AG10803 (cell line): ENCODE measurements at places on chromosomes 5 and 9.
A peak's percentile ranks its signal among the peaks of the same experiment; 100 is the strongest.

DNA sequence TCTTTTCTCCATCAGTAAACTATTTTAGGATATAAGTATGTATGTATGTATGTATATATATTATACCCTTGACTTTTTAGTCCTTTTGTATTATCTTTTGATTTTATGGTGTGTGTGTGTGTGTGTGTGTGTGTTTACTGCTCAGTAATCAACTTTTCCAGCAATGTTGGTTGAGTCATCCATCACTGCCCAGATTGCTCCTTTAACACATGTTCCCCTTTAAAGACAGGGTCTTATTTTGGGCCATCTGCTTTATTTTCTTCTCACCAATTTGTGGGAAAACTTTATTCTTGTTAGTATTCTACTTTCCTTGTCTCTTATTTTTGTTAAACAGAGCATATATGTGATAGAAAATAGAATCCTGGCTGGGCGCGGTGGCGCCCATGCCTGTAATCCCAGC lies 28.1 kb downstream of the ANKRD33B start:
- no peak for DNase-seq

- no peak for DNase-seq
Observed at GRCh38 chr9:101114317-101114716, 85.8 kb downstream of the PLPPR1 start.

GRCh38 chr5:22699319-22699718 lies 153.8 kb downstream of the CDH12 start:
- DNase-seq: no peak

- no peak for DNase-seq
Observed at GRCh38 chr5:78245136-78245535, 49.4 kb downstream of the AP3B1 start.

DNA sequence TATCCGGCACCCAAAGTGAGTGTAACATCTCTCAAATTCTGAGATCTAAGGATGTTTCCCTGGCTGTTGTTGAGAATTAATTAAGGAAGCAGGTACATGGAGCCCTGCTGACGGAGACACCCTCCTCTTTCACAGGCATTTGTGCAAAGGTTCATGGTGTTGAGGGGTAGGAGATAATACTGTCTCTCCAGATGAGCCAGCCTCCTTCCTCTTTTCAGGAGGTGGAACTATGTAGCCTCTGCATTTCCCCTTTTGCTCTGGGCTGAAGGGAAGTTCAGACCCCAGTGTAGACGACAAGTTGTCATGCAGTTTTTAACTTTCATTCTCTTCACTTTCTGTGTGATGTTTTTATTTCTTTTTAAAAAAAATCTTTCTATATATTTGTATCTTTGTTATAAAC lies 107.5 kb downstream of the GALNT10 start:
- DNase-seq: no peak

DNA sequence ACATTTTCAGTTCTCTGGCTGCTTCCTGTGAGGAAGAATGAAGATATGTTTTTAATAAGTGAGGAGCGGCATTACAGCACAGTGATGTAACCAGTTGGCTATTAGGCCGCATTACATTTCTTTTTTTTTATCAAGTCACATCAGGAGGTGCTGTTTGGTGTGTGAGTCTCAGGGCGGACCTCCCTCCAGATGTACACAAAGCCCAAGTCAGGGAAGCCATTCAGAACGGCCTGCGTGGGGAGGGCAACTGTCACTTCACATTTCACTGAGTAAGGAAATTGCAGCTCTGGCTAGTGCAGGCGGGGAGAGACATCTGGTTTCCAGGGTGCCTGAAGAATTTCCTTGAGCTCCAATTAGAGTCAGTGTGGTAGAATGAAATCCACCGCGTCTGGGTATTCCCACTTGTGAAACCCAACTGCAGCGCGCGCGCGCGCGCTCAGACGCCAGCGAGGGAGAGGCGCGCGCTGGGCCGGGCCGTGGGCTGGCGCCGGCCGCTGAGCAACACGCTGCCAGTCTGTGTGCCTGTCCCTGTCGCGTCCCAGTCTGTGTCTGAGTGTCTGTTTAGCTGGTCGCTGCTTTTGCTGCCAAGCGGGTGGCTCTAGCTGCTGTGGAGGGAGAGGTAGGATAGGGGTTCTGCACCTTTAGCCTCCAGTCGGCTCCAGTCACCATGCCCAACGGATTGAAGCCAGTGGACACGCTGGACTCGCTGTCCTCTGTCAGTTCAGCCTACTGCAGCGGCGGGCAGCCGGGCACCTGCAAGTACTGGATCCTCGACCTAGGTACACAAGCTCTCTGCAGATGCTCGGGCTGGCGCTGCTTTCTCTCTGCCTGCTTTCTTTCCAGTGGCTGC lies 140.8 kb upstream of the OTULINL start:
- DNase-seq: peak; percentile 98

DNA sequence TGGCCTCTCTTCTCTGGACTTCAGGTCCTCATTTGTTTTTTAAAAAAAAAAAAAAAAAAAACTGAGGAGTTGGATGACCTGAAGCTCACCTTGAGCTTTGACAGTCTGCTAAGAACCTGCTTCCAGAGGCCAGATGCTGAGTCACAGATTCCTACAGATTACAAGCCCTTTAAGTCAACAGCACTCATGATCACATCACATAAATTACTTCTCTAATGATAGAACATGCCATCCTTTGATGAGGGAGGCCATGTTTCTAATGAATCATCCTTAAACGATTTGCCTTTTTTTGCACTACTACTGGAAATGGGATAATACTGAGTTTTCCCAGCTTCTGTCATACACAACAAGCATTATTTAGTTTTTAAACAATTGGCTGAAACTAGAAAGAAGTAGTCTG lies 34.2 kb upstream of the MYOT start:
- peak; percentile 52 for DNase-seq

DNA sequence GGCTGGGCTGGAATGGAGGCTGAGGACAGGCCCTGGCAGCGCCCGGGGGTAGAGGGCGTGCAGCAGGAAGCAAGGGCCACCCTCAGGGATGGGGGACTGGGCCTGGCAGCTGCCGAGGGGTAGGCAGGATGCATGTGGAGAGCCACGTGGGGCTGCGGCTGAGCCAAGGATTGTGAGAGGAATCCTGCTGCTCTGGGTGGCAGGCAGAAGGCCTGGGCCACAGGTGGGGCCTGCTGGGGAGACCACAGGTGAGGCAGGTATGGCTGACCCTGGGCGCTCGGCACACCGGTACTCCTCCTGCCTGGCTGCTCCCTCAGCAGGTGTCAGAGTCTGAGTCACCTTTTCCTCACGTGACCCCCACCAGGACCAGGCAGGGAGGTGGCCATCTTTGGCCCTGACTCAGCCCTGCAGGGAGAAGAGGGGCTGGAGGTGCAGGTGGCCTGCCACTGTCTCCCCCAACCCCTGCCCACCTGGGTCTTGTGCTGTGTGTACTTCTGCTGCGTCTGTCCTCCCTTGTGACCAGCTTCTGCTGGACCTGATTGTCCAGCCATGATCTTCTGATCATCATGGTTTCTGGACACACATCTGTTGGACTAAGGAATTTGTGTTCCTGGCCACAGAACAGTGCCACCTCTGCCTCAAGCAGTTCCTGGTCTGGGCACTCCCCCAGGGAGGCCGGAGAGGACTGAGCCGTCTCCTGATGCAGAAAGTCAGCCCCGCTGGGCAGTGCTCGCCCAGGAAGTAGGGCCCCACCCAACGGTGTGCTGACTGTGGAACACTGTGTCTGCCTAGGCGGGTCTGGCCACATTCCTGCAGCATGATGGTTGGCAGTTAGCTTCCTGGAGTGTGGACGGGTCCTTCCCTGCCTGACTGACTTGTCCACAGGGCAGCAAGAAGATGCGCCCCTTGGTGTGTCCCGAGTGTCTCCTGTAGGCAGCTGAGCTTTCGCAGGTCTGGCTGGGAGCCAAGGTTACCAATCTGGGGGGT lies 6.4 kb downstream of the ARRDC1 start:
- DNase-seq: peak; percentile 76

- DNase-seq: peak; percentile 95
Observed at GRCh38 chr5:160418561-160419457, at the start of gene SLU7. TSS of gene SLU7 (minus strand) at chr5:160419081. CDS start at chr5:160415294, 3,787 bp downstream.

DNA sequence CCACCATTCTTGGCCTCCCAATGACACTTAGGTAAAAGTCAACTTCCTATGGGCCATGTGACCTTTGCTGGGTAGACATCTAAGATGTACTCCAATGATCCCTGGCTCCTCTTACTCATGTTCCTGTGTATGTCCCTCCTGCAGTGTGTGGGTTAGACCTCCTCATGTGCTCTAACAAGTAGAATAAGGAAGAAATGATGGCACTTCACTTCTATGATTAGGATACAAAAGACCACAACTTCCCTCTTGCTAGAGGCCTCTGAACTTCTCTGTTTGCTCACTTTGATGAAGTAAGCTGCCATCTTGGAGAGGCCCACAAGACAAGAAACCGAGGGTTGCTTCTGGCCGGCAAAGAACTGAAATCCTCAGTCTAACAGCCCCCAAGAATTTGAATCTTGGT lies 131.8 kb downstream of the TAF11L14 start:
- DNase-seq: no peak

DNA sequence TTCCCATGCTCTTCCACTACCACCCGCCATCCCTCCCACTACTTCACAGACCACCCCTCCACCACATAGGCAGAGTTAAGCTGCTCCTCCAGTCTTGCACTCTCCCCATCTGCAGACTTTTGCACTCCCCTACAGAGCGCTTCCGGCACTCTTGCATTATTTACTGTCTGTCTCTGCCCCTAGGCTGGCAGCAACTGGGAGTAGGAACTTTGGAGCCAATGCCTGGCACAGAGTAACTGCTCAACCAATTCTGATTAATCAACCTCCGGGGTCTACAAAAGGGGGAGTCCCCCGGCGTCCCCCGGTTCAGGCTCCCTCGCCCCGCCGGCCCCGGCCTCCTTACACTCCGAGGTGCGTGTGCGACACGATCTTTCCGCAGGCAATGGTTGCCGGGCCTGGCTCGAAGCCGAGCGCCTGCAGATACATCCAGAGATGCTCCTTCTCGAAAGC lies 498 bp downstream of the HAUS6 start:
- no peak for DNase-seq

- DNase-seq: no peak
Observed at GRCh38 chr9:121445986-121446385, 53.7 kb downstream of the GGTA1 start.

- DNase-seq: no peak
Observed at GRCh38 chr5:146213210-146213826, 9.9 kb downstream of the RBM27 start.

GRCh38 chr9:113614843-113615648 lies 151.5 kb downstream of the RGS3 start:
- peak; percentile 87 for DNase-seq

GRCh38 chr9:79040671-79041070 lies 531.1 kb upstream of the TLE4 start:
- DNase-seq: no peak

DNA sequence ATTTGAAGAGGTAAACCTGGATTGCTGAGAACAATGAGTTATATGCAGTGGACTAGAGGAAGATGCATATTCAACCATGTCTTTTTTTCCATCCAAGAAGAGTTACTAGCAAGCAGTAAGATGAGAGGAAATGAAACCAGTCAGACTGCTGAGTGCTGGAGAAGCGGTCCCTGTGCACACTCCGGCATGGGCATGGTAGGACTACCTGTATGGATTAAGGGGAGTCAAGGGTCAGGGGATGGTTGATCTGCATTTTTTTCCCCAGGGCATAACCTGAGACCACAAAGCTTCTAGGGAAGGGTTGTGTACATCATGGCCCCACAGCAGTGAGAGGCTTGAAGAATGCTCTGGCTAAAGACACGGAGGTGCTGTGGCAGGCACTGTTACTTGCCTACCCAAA lies 76.6 kb upstream of the ZNF169 start:
- DNase-seq: no peak

- DNase-seq: no peak
Observed at GRCh38 chr5:43017428-43017815, 22.7 kb downstream of the ANXA2R start.

DNA sequence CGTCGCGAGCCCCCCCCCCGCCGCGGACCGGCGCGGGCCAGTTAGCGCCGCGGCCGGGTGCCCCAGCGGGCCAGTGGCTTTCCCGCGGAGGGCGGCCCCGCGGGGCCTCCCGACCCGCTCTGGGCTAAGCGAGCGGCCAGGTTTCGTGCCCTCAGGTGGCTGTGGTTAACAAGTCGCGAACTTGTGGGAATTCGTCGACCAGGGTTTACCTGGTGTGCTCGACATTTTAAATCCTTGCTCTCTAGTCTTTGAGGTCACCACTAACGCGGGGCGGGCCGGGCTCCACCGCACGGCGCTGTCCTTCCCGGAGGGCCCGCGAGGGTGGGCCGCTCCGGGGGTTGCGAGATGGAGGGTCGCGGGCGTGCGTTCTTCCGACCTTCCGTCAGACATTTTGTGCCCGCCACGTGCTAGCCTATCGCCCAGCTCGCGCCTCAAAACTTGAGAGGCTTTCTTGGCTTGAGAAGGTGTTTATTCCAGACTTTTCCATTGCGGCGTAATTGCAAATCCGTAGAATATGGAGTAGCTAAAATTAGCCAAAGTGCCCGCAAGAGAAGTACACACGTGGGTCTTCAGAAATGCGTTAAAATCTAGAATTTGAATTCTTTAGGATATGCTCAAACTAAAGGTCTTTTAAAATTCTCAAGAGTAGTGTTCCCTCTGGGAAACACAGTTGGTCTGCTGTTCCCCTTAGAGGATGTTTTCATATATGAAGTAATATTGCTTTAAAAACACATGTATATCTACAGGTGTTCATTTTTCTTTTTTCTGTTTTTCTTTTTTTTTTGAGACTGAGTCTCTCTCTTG lies 2.1 kb downstream of the ANP32B start:
- DNase-seq: peak; percentile 20

DNA sequence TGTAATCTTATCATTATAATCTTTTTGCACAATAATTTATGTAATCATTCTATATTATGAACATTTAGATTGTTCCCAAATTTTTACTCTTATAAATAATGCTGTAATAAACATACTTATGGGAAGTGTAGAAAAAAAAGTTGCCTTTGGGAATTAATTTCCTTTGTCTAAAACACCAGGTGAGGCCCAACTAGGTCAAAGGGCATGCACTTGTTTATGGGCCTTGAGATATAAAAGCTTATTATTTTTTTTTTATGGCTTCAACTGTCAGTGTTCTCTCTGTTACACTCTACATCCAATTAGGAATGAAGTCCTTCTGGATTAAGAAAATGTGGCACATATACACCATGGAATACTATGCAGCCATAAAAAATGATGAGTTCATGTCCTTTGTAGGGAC lies 6.5 kb upstream of the PRLR start:
- no peak for DNase-seq

DNA sequence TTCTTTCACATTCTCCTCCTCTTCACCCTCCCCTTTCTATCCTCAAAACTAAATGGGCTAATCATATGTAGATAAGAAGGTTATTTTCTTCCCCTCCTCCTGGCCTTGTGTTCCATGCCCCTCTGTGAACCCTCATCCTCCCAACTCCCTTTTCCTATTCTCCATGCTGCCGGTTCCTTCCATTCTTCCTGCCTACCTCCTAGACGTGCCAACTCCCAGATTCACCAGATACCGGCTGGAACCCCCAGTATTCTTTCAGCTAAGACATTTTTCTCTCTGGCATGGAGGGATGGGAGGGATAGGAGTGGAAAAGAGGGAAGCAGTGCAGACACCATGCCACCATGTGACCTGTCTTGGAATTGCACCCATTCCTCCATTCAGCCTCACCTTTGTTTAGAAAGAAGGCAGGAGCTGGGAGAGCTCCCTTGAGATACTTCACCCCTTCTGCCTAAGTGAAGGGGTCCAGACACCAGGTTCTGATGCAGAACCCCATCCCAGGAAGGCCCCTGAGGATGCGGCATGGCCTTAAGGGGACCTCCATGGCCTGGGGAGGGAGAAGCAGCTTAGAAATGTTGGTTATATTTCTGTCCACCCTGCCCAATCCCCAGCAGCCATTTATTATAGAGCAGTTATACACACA lies 4.8 kb downstream of the DNAJB5 start:
- peak; percentile 39 for DNase-seq

- DNase-seq: no peak
Observed at GRCh38 chr9:95788521-95788991, 86.9 kb upstream of the ERCC6L2 start.
